ENCODE measurements at places on chromosomes 7 and 10.

GRCh38 chr10:30241422-30242110 is 107.5 kb downstream of the MTPAP start:
- no peak for DNase-seq

- DNase-seq = no peak
Measured at GRCh38 chr7:120743128-120743527, 114.8 kb downstream of the TSPAN12 start.

DNA sequence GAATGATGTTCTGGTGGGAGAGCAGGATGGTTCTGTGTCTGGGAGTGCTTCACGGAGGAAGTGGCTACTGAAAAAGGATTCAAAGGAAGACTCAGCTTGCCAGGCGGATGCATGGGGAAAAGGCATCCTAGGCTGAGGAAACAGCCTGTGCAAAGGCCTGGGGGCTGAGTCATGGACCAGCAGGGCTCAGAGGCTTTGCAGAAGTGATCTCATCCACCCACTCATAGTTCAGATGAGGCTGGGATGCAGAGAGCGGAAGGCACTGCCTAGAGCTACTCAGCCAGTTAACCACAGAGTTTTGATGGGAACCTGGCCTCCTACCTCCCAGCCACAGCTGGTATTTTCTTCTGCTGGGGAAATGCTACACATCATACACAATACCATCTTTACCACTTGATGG is 15.8 kb upstream of the ADAMTS14 start:
- no peak for DNase-seq

GRCh38 chr10:18087355-18087754 is 52.9 kb upstream of the CACNB2 start:
- DNase-seq = no peak

- DNase-seq = no peak
Measured at GRCh38 chr7:57505176-57505575, 55.2 kb downstream of the ZNF716 start.

DNA sequence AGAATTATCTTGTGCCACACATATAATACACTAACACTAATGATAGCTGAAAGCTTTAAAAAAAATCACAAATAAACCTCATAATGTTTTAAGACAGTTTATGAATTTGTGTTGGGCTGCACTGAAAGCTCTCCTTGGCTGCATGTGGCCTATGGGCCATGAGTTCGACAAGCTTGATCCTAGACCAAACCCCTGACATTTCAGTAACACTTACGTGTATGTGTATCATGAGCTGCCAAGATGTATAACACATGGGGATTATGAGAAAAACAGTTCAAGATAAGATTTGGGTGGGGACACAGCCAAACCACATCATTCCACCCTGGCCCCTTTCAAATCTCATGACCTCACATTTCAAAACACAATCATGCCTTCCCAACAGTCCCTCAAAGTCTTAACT is 823.8 kb downstream of the PCDH15 start:
- DNase-seq = no peak
